ENCODE measurements at places on chromosomes 2 and 18.

DNA sequence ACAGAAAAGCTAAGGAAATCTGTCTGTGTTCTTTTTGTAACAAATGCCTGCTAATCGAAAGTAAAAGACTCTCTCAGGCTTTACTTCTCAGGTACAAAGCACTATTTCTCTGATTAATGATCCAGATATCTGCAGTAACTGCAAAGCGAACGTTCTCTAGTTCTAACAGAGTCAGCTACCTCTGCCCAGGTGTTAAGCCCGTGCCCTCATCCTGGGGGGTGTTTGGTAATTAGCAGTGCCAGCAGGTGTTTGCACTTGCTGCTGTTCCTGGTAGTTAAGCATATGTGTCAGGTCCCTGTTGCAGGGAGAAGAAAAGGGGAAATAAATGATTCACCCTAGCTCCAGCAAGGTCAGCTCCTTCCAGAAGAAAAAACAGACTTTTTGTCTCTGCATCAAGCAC, 58.8 kb upstream of the CRIM1 start:
- DNase-seq, result no peak

GRCh38 chr2:175981551-175981950, 20.5 kb downstream of the LNPK start:
- no peak for DNase-seq

GRCh38 chr2:167103757-167104133, 215.5 kb downstream of the XIRP2 start:
- no peak for DNase-seq

DNA sequence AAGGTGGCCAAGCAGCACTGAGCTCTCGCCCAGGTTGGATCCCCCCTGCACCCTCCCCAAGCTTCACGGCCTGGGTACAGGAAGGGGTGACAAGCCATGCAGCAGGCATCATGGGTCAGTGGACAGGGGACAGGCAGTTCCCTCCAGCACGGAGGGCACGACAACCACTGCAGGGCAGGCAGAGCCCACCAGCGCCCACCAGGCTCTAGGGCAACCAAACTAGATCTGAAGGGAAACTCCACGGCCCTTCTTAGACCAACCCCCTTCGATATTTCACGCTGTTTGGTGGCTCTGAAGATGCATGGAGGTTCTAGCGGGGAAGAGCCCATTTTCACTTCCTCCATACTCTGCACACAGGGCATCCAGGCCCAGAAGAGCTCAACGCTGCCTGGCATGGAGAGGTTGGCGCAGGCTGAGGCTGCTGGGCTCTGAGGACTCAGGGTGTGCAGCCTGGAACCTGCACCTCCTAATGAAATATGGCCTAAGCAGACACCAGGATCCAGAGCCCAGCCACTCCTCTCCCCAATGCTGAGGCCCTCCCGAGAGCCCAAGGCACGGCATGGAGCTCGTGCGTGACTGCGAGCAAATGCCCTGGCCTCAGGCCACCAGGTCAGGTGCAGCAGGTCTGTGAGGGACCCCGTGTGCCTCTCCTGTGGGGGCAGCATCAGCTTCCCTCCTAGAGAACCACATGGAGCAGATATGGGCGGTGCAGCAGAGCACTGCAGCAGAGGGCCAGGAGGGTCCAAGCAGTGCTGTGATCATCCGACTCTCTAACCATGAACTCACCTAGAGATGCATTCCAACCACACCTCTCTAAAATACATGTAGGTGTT, 8.7 kb upstream of the MTERF4 start:
- peak; percentile 14 for DNase-seq

- peak; percentile 79 for DNase-seq
Measured at GRCh38 chr2:111706481-111707001, 177.5 kb downstream of the ANAPC1 start.
